Activated CD4-positive, alpha-beta T cell treated with anti-CD3 and anti-CD28 coated beads for 4 hours (primary cell): ENCODE measurements at places on chromosomes 7 and 10.

DNA sequence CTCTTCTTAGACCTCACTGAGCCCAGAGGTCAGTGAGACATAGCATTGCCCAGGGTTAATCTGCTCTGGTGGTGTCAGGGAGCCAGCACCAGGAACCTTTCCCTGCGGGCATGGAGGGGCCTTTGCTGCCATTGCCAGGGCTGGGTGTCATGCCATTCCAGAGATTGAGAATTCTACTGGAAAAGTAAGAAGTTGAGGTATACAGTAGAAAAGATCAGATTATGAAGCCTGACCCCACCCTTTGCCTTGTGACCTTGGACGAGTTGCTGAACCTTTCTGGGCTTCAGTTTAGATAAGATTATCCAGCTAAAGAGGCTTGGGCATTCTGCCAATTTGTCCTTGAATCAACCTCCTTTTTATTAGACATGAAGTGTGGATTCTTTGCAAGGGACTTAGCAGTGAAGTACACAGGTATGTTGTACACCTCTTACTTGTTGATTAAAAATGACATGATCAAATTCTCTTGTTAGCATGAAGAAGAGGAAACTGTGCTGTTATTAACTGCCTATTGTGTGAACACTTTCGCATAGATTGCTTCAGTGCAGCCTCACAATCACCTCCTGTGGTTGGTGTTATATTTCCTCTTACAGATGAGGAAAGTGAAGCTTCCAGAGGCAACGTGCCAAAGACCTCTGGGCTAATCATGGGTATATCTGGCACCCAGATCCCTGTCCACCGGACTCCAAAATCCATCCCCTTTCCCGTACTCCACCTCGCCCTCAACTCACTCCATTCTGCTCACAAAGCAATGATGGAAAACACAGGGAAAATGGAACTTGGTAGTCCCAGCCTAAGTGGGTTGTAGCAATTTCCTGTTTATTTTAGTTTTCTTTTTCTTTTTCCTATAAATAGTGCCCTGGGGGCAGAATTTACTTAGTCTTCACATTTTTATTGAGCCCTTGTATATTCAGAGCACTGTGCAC, 151.3 kb downstream of the CAMK1D start:
- no peak for DNase-seq

GRCh38 chr10:119325131-119325530, 117.8 kb downstream of the GRK5 start:
- no peak for DNase-seq

- no peak for DNase-seq
Observed at GRCh38 chr7:45461026-45461425, 113.1 kb upstream of the ADCY1 start.

DNA sequence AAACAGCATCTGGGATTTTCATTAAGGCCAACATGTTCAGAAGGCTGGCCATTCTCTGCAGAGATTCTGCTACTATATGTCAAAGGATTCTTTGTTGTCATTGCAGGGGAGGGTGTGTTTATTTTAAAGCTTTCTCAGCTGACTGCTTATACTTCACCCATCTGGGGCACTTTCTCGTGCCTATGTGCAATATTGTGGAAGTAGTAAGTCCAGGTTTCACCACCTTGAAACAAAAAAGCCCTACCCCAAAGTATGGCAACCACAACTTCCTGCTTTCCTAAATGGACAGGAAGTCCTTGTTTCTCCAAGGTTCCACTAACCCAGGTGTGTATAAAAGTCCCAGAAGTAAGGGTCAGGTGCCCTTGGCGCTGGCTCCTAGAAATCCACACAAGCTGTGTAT, 58.7 kb upstream of the COL1A2 start:
- DNase-seq, result no peak

GRCh38 chr7:7512861-7513597, 22.6 kb downstream of the COL28A1 start:
- no peak for DNase-seq

DNA sequence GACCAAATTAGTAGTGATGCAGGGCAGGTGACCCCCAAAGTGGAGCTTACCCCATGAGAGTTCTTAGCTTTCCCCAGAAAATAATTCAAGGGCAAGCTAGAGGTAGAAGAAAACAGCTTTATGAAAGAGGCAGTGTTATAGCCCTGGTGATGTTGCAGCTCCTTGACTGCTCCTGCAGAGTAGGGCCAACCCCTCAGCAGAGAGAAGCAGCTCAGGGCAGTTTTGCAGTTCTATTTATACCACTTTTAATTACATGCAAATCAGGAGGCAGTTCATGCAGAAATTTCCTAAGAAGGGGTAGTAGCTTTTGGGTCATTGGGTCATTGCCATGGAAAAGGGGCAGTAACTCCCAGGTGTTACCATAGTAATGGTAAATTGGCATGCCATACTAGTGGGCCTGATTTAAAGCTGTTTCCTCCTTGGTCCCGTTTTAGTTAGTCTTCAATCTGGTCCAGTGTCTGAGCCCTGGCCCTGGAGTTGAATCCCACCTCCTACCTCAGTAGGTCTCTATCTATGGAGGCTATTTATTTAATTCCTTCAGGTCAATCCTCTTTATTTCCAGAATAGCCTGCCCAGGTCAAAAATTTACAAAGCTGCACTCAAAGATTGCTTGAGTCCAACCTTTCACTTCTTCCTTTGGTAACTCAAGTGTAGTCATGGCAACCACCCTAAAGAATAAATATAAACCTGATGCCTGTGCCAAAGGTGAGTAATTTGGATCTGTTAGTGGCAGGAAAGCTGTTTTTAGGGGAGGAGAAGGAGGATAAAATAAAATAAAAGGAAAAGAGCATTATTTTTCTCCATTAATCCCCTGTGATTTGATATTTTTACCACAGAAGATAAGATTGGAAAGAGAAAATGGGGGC, 29.5 kb downstream of the PLXDC2 start:
- DNase-seq, result no peak

DNA sequence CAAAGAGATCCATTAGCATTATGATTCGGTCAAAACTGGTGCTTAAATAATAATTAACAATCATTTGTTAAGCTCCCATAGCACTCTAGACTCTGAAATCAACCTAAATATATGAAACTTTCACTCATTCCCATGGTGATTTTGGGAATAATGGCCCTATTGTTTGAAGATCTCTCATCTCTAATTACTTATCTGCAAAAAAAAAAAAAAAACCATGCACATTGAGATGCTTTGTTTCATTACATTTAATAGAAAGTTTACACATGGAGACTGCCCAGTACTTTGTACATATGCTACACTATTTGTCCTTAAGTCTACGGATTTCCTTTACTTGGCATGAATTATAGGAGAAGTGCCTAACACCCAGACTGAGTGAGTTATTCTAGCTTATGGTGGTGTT, 280.6 kb upstream of the MEOX2 start:
- DNase-seq, result no peak

DNA sequence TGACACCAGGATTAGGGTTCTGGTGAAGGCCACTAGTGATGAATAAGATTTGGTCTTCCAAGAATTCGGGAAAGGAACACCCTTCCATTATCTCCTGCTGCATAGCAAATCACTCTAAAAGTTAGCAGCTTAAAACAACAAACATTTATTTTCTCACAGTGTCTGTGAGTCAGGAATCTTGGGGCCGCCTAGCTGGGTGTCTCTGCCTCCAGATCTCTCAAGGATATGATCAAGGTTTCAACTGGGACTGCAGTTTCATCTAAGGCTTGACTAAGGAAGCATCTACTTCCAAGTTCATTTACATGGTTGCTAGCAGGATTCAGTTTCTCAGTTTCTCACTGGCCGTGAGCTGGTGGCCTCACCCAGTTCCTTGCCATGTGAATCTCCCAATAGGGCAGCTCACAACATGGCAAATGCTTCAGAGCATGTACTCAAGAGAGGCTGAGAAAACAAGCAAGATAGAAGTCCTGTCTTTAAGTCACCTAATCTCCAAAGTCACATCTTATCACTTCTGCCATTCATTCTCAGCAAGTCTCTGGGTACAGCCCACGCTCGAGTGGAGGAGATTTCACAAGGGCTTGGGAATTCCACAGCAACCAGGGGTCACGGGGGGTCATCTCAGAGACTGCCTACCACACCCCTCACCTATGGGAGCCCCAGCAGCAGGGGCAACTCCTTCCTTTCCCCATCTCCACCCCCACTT, 26.8 kb downstream of the TLX1 start:
- no peak for DNase-seq

GRCh38 chr10:60490013-60490412, 100.3 kb upstream of the ANK3 start:
- no peak for DNase-seq

GRCh38 chr10:5952731-5953385, 24.5 kb downstream of the IL15RA start:
- no peak for DNase-seq

DNA sequence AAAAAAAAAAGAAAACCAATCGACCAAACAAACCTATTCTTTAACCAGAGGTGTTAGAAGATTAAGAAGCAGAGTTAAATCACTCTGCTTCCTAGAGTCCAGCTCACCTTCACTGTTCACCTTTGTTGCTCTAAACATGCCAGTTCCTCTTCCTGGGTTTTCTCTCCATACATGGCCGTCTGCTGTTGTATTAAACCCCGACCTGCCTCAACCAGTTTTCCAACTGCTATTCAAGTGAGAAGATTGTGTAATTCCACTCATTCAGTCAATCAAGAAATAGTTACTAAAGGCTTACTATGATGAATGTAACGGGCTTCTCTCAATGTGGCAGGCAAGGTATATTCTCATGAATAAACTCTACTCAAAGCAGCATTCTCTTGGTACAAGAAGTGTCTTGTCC, 8.8 kb downstream of the AASS start:
- DNase-seq, result no peak

- no peak for DNase-seq
Observed at GRCh38 chr10:27618906-27619305, 114.8 kb downstream of the RAB18 start.

DNA sequence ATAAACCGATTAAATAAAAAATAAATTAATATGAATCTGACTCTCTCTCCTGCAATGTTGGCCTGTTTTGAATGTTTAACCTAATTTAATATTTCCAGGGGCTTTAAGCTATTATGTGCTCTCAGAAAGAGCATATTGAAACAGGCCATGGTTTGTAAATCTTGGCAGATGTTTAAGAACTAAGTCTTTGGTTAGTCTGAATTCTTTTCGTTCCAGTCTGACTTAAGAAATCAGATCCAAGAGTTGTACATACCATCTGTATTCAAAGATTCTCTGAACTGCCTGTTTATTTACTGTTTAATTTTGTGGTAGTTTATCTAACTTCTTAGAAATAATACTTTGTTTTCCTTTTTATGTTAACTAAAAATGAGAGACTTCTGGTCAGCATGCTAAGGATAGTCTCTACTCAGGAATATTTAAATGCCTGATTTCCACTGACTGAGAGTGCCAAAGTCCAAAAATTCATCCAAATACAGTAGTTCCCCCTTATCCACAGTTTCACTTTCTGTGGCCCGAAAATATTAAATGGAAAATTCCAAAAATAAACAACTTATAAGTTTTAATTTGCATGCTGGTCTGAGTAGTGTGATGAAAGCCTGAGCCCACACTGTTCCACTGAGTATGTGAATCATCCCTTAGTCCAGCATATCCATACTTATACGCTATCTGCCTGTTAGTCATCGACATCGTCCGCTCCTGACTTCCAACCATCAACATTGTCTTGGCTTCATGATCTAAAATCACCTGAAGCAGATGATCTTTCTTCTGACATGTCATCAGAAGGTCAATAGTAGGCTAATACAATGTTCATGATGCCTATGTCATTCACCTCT, 238.1 kb upstream of the CSTF2T start:
- DNase-seq, result no peak

DNA sequence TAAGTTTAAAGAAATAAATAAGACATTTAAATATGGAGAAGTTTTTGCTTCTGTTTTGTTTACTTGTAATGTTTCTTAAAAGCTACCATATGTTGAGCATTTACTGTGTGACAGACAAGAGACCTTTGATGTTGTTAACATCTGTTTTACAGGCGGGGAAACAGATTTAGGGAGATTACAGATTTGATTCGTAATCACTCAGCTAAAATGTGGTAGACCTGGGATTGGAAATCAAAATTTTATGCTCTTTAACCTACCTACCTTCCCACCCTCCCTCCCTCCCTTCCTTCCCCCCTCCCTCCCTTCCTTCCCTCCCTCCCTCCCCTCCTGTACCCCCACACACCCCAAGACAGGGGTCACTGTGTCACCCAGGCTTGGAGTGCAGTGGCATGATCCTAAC, 11.7 kb downstream of the LCOR start:
- DNase-seq, result no peak

GRCh38 chr7:104267701-104268368, 60.0 kb upstream of the ORC5 start:
- no peak for DNase-seq

GRCh38 chr7:155426543-155427410, 31.2 kb upstream of the EN2 start:
- DNase-seq, result no peak

DNA sequence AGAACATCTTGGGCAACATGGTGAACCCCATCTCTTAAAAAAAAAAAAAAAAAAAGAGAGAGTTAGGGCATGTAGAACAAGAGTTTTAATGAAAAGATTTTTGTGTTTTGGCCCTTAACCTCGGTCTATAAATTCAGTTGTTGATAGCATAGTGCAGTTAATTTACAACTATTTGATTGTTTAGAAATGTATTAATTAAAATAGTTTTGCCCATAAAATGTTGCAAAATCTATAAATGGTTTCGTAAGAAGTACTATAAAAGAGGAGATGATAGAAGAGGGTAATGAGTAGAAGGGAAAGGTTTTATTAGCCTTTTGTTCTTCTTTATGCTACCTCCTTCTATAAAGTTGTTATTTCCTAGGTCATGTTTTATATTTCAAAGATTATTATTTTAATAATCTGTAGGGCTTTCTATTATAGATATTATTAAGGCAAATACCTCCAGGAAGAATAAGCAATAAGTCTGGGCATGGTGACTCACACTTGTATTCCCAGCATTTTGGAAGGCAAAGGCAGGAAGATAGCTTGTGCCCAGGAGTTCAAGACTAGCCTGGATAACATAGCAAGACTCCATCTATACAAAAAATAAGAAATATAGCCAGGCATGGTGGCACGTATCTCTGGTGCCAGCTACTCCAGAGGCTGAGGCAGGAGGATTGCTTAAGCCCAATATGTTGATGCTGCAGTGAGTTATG, 73.3 kb downstream of the MCU start:
- DNase-seq, result no peak

DNA sequence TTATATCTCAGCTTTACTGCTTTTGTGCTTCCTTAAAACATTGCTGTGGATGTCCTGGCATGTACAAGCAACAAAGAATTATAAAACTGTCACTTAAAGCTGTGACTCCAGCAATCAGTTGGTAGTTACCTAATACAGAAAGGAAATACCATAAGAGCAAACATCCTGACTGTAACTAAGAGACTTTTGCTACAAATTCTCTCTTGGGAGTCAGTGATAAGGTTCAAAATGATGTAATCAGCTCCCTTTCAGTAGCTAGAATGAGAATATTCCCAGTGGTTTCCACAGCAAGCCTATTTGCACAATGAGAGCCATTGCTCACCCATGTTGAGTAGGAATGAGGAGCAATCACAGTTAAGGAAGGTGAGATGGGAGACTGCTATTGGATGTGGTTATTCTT, 7.6 kb downstream of the PNLIPRP1 start:
- no peak for DNase-seq

- peak; percentile 62 for DNase-seq
Observed at GRCh38 chr10:22252224-22252800, 34.5 kb upstream of the EBLN1 start.
